Occipital lobe (tissue), 3 donors: ENCODE measurements at places on chromosomes 5 and 9.

DNA sequence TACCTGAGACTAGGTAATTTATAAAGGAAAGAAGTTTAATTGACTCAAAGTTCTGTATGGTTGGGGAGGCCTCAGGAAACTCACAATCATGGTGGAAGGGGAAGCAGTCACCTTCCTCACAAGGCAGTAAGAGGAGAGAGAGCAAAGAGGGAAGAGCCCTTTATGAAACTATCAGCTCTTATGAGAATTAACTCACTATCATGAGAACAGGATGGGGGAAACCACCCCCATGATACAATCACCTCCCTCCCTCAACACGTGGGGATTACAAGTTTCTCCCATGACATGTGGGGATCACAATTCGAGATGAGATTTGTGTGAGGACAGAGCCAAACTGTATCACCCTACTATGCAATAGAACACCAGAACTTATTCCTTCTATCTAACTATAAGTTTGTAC lies 27.9 kb downstream of the CD274 start:
- DNase-seq: no peak

- DNase-seq: no peak
These were observed 10.8 kb downstream of the ZNF618 start for GRCh38 chr9:113886933-113887332.

GRCh38 chr5:34045996-34046395 lies 3.0 kb upstream of the C1QTNF3 start:
- DNase-seq: no peak

- DNase-seq: no peak
These were observed 18.1 kb downstream of the MAP1B start for GRCh38 chr5:72125271-72125940.

GRCh38 chr5:141783005-141783946 lies 94.9 kb downstream of the PCDH1 start:
- DNase-seq: peak; percentile 64

DNA sequence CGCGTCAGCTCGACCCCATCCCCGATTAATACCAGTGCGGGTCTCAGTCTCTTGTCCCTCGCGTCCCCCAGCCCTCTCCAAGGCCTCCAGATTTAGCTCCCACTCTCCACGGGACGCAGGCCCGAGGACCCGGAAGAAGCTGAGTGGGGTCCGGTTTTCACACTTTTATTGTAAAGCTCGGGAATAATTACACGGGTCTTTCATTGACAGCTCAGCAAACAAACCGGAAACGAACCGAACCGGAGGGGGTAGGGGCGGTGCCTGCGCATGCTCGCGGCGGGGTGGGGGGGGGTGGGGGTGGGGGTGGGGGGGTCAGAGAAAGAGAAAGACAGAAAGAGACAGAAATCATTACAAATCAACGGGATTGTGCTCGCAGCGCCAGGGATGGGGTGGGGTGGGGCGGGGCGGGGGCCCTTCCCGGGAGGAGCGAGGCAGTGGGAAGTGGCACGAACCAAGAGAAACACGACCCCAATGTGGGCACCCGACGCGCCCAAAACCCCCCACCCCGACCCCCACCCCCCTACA lies 27.9 kb downstream of the PCDH1 start:
- DNase-seq: no peak
